ENCODE measurements at places on chromosomes 1 and 21. TPM values are rescaled to one million over a fixed set of nuclear protein-coding genes. Genes with fewer than 3 reads are reported as not detected.

Gene KRTAP10-9
- total RNA-seq, result not detected

Gene EVA1C
- 55.7 TPM for total RNA-seq

Gene DMRTA2
- 10.7 TPM for total RNA-seq

Gene UBL4B
- total RNA-seq, result not detected

Gene TSACC
- total RNA-seq, result 0.67 TPM

Gene USH2A
- total RNA-seq, result 0.02 TPM

Gene PRAMEF17
- not detected for total RNA-seq

DNA sequence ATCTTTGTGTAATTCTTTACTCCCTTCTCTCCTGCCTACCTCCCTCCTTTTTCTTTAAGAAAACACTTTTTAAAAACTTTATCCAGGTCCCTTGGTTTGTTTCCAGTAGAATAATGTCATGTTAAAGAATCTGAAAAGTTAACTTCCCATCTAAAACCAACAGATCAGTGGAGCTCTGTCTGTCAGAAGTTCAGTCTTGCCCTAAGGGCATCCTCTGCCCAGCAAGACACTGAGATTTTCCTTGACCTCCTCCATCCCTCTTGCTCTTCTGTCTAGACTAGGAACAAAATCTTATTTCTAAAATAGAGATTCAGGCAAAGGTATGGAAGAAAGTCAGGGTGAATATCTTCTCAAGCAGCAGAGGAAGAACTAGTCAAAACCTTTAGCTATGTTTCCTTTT is 5.7 kb upstream of the GNL2 start:
- DNase-seq, result no peak

GRCh38 chr1:38451541-38451993 is 405.0 kb upstream of the POU3F1 start:
- no peak for DNase-seq

- no peak for DNase-seq
Observed at GRCh38 chr1:11595285-11595684, 58.9 kb downstream of the FBXO2 start.

DNA sequence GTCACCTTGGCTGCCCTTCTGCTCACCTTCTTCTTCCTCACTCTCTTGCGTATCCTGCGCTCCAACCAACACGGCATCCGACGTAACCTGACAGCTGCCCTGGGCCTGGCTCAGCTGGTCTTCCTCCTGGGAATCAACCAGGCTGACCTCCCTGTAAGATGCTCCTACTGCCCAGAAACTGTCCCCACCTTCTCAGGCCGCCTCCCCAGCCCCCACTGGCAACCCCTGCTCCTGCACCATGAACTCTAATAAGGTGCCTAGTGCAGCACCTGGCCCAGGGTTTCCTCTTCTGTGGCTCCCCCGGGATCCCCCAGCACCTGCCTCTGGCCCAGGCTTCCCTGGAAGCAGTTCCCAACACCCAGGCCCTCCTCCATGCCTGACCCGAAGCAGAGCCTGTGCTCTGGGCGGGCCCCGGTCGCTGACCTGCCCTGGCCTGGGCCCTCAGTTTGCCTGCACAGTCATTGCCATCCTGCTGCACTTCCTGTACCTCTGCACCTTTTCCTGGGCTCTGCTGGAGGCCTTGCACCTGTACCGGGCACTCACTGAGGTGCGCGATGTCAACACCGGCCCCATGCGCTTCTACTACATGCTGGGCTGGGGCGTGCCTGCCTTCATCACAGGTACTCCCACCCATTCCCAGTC is 12.8 kb downstream of the PSRC1 start:
- DNase-seq, result no peak

Data from NCI-H460 (cell line).